ENCODE measurements at places on chromosomes 12 and 14.

- no peak for DNase-seq
These were observed 108.6 kb upstream of the VRK1 start for GRCh38 chr14:96688629-96689028.

GRCh38 chr14:76701981-76702380 is 59.3 kb upstream of the VASH1 start:
- no peak for DNase-seq

DNA sequence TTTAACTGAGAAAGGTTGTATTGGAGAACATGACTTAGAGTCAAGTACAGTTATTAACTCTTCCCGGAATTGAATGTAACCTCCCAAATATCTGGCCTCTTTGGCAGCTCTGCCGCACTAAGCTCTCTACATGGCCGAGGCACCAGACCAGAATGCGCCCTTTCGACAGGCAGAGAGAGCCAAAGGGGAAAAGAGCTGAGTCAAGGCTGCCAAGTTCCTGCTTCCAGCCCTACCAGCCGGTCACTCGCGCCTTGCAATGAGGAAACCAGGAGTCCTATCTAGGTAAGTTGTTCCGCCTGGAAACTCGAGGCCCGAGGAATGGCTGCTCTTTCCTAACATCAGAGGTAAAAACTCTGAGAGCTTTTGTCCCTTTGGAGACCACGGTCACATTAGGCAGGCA is 172.2 kb downstream of the BRMS1L start:
- no peak for DNase-seq

DNA sequence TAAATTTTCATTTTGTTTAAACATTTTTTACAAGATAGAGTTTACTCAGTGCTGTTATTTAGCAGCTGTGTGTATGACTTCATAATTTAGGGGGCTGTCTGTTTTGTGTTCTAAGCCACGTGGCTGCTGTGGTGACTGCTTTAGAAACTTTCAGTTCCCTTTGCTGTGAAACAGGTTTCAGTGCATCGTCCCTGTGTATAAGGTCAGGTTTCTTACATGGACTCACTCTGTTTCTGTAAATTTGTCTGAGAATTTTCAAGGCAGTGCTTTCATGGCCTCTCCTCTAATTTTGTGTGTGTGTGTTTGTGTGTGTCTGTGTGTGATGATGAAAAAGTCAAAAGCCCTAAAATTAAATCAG is 32.4 kb downstream of the BICD1 start:
- peak; percentile 82 for DNase-seq

DNA sequence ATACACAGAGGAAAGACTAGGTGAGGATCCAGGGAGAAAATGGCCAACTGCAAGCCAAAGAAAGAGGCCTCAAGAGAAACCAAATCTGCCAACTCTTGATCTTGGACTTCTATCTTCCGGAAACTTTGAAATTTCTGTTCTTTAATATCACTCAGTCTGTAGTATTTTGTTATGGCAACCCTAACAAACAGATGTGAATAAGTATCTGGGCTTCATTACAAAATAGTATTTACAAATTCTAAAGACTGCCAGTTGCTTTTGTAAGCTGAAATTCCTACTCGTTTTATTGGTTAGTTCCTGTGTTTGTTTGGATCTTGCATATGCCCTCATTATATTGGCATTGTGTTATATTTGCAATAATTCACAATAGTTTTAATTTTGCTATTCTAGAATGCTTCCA is 143.2 kb upstream of the USP15 start:
- no peak for DNase-seq

GRCh38 chr14:61341275-61342206 is 20.2 kb downstream of the PRKCH start:
- no peak for DNase-seq

DNA sequence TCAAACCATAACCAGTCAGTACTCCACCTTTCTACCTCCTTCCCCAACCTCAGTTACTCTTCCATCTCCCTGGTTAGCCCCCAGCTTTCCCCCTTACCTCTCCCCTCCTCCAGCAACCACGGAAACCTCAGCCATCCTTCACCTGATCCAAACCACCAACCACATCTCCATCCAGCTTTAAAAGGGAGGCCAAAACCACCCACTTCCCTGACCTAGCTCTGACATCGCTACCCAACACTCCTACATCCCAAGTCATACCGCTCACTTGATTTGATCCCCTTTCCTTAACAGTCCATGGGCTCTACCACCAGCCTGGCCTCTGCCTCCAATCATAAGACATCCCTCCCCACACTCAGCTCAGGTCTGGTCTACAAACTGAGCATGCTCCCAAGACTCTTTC is 1.5 kb downstream of the RAB35 start:
- no peak for DNase-seq

GRCh38 chr14:21921453-21921852 is 247.8 kb upstream of the OR4E1 start:
- DNase-seq = no peak

- DNase-seq = peak; percentile 56
These were observed 3.1 kb downstream of the SINHCAF start for GRCh38 chr12:31322801-31323207.

- no peak for DNase-seq
These were observed 183.3 kb downstream of the CCDC59 start for GRCh38 chr12:82174936-82175335.

DNA sequence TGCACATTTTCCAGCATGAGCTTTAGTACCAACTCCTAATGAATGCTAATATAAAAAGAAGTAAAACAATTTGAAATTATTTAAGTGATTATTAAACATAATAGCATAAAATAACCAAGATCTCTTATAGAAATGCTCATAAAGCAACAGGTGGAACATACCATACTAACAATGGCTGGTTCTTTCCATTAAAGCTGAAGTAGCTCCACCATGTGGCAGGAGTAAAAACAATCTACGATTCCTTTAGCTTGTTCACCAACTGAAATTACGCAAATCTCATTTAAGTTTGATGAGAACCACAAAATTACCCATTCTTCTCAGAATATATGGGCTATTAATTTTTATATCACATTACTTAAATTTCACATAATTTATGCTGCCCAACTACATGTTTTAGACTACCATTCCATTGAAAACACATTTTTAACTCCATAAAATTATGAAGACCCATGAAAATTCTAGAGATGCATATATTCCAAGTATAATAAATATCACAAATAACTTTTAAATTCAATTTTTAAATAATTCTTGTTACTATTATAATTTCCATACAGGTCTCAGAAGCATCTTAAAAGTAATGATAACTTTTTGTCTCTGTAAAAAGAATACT is 213.6 kb downstream of the DAD1 start:
- peak; percentile 86 for DNase-seq

DNA sequence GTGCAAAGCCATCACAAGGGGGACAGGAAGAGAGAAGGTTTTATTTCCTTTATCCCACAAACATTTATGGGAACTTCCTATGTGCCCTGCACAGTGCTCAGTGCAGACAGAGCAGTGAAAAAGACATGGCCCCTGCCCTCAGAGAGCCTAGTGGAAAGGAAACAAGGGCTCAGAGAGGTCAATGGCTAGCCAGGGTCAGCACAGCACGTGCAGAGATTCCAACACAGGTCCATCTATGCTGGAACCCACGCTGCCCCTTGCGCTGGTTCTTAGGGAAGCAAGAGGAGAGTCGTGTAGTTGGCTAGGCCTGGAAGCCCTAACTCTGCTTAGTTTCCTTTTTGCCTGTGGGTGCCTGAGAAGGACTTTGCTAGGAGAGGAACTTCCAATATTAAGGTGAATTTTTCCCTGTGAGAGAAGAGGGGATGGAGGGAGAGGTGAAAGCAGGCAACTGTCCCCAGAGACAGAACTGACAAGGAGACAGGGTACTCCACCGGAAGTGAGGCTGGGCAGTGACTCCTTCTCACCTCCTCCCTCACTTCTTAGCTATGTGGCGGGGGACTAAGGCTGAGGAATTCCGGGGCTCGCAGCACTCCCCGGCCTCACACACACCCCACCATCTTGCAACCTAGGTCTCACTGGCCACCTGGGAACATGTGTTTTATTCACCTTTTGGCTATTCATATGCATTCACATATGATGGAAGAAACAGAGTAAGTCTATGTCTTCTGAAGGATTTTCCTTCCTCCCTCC is 12.1 kb upstream of the GPX2 start:
- no peak for DNase-seq

DNA sequence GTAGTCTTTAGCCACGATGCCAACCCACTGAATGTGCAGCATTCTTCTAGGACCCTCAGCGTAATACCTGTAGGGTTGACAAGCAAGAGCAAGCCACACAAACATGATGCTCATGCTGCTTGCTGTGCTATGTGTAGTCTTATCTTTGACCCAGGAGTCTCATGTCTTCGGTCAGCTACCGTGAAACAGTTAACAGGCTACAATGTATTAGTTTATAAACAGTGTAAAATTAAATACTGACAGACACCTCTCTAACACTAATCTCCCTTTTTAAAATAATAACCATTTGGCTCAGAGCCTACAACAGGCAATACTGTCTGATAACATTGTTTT is 1.9 kb downstream of the EAPP start:
- DNase-seq = no peak

DNA sequence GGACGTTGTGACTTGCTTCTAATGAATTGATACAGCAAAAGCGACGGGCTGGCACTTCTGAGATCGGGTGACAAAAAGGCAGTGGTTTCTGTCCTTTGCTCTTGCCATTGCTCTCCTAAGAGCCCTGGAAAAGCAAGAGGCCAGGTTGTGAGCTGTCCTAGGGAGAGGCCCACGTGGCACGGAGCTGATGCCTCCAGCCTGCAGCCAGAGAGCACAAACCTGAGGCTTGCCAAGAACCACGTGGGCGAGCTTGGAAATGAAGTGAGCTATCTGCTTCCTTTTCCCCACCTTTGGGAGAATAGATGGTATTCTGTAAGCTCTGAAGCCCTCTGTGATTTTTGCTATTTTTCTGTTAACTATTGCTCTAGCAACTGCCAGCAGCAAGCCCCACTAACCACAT is 26.4 kb upstream of the NOS1 start:
- DNase-seq = no peak

GRCh38 chr14:102094101-102094500 is 7.3 kb upstream of the HSP90AA1 start:
- no peak for DNase-seq

GRCh38 chr14:98408024-98408555 is 863.9 kb downstream of the BCL11B start:
- DNase-seq = no peak

GRCh38 chr14:102592763-102593060 is 263 bp downstream of the RCOR1 start:
- no peak for DNase-seq

- peak; percentile 41 for DNase-seq
These were observed 21.7 kb upstream of the GARIN2 start for GRCh38 chr14:67167420-67168109.

DNA sequence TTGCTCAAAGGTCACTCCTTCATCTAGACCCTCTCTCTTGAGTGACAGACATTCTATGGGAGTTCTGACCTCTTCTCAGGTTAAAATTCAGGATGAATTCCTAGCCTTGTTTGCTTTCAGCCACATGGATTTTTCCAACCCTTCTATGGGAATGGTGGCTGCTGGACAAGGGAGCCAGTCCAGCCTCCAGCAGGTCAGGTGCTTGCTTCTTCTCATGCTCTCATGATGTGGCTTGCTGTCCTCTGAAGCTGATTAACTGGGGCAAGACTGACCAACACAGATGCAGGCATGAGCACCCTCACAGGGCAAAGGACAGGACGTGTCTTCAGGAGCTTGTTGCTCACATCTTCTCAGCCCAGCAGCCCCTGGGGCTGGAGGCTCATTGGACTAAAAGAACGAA is 97.2 kb upstream of the SLC35F4 start:
- DNase-seq = no peak

GRCh38 chr14:59320763-59321625 is 132.5 kb downstream of the DAAM1 start:
- peak; percentile 65 for DNase-seq

DNA sequence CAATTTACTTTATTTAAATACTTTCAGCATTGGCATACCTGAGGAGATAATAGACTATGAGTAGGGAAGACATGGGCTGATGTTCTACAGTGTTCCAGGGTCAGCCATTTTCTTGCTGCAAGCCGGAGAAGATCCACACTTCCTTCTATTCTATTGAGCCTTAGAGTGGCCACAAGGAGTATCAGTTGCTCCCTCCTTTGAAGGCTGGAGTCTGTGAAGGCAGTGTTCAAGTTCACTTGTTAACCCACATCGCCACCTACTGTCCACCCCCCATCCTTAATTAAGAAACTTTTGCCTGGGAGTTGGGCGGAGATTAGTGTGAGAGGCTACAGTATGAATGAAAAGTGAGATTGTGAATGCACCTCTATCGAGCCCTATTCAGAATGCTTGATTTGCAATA is 666.6 kb downstream of the NRXN3 start:
- peak; percentile 78 for DNase-seq

- peak; percentile 19 for DNase-seq
These were observed 151.6 kb downstream of the SYT1 start for GRCh38 chr12:79016181-79016580.

GRCh38 chr14:104040539-104040938 is 45.0 kb upstream of the ASPG start:
- no peak for DNase-seq

DNA sequence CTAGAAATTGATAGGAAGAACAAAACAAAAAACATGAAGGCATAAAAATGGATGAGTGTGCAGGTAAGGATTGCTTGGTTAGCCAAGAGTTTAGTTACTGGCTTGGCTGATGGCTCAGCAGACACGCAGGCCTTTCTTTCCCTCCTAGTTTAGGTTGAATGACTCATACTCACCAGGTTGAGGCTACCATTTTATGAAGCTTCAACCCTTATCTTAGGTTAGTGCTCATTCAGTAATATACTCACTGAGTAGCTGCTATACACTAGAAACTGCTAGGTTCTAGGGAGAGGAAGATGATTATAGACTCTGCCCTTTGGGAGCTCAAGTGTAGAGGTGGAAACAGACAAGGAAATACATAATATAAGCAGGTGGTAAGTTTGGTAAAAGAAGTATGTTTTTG is 6.0 kb downstream of the P3H3 start:
- DNase-seq = no peak

GRCh38 chr12:121570467-121571283 is 10.1 kb downstream of the KDM2B start:
- DNase-seq = no peak

- no peak for DNase-seq
These were observed 15.3 kb downstream of the PPP1R13B start for GRCh38 chr14:103832046-103832445.

GRCh38 chr14:37985826-37986470 is 221.8 kb upstream of the SSTR1 start:
- peak; percentile 71 for DNase-seq

DNA sequence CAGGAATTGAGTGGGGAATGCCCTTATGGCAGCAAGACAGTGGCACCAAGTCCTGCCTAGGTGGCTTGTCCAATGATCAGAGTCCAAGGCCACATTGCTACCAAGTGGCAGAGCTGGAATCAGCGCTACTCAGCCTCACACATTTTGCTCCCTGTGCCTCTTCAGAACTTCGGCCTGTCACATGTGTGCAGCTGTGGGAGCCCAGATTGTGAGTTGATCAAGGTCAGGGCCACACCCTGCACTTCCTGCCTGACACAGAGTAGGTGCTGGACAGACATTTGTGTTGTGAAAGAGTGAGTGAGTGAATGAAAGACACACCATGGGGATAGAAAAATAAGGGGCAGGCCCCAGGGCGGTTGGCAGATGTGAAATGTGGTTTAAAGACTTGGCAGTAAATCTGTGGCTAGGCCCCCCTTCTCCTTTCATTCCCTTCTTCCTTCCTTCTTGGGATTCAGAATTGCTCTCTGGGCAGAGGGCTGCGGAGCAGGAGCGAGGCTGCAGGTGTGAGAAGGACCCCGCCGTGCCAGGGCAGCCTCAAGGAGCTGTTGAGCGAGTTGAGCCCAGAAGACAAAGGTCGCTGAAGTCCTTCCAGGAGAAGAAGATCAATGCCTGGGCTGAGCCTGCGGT is 83.5 kb downstream of the SLC25A47 start:
- DNase-seq = no peak

All from choroid plexus epithelial cell (primary cell).